Stimulated activated CD4-positive, alpha-beta T cell treated with anti-CD3 and anti-CD28 coated beads, Interleukin-15, amount 100 ng/mL, for 1 hour (primary cell): ENCODE measurements at places on chromosomes 5 and 9.

DNA sequence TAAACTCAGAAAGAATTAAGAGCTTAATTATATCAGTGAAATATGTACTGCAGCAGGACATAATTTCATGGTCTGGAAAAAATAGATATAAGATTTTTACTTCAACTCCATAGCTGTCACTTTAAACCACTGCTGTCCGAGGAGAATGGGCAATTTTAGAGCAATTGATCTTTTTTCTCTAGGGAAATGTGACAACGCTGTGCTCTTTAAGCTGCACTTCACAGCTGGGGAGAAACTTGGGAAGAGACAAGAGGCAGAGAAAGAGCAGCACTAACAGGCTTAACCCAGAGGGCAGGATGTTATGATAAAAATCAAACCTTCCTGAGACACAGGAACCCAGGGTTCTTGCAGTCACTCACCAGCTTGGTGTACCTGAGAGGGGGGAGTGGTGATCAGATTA, 92.0 kb downstream of the SPOCK1 start:
- DNase-seq = no peak

DNA sequence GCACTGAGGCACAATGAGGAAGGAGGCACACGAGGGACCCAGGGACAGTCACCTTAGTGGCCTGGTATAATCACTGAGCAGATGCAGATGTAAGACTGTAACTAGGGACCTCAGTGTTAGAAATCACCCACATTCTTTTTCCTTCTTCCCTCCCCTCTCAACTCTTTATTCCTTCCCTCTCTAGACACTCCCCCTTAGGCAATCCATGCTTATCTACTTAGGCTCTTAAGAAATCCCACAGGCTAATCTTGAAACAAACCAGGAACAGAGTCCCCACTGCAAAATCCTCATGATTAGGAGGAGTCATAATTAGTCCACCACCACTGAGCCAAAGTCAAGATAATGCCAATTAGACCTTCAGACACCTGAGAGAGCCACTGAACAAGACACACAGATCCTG, 84.7 kb downstream of the ELAVL2 start:
- DNase-seq = no peak

- no peak for DNase-seq
These were observed 20.3 kb upstream of the NINJ1 start for GRCh38 chr9:93154293-93154903.

DNA sequence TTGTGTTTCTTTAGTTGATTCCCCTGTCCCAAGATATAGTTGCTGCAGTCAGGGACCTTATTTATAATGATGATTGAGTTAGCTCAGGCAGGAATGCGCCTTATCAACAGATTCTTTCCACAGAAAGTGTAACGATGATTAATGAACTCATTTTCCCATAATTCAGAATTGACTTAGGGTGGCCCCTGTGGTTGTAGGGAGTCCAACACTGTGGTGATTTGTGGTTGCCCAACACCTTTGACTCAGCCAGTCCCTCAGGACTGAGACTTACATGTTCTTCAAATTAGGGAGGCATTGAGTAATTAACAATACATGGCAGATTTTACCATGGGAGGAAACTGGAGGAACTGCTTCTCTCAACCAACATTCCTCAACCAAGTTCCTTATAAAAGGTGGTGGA, 221.9 kb downstream of the GABRG2 start:
- no peak for DNase-seq

DNA sequence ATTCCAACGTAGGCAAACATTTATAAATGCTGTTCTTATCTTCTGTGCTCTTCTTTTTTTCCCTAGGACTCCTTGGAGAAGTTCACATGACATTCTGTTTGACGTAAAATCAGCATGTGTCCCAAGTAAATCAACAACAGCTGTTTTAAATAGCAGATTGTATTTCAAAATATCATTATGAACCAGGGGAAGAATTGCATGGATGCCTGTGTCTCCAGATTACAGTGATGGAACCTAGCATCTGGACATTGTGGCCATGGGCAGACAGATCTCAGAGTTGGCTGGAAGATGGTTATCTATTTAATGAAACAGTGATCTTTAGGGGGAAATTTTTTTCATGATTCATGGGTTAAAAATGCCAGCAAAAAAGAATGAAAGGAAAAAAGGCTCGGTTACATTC, 222.0 kb downstream of the MAN2A1 start:
- DNase-seq = no peak

- DNase-seq = no peak
These were observed 89.9 kb downstream of the MAPKAP1 start for GRCh38 chr9:125617087-125617486.

DNA sequence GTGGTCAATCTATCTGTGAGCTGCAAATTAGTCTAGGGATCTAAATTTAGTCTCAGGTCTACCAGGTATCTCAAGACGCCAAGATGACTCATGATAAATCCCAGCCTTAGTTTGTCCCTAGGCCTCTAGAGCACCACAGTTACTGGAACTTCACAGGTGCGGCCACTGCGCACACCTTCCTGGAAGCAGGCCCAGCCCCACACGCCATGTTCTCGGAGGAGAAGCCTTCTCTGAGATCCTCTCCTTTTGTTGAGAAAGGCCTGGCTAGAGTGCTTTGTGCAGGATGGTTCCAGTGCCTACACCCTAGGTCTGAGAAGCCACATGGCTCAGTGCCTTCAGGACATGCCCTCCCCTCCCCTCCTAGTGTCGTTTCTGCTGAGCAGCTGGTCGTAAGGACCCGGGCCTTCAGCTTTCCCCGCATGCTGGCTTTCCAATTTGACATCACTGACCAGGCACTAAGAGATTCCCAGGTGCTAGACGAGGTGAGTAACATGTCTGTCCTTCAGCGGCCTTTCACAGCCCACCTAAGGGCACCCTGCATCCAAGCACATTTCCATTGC, 51.9 kb downstream of the IPPK start:
- DNase-seq = no peak

DNA sequence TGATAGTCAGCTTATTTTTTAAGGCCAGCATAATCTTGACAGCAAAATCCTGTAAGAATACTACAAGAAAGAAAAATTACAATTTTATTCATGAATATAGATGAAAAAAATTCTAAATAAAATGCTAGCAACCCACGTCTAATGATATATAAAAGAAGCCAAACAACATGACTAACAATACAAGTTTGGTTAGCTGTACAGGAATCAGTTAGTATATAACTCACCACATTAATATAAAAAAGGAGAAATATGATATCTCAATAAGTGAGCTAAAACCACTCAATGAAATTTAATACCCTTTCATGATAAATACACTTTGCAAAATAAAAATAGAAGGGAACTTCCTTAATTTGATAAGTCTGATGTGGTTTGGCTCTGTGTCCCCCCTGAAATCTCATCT, 139.7 kb upstream of the MAN2A1 start:
- DNase-seq = no peak

GRCh38 chr9:121281614-121282276, 13.8 kb downstream of the GSN start:
- no peak for DNase-seq

DNA sequence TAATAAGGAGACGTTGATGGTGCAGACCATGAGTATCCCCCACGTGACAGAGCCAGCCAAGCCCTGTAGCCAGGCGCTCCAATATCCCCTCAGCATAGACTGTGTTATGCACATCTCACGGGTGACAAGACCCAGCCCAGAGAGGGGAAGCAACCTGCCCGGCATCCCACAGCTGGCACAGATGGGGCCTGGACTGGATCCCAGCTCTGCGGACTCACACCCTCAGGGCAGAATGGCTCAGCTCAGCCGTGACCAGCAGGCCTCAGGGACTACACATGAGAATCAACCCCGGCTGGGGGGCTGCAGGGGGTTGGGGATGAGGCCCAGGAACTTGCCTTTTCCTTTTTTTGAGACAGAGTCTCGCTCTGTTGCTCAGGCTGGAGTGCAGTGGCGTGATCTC, 11.7 kb downstream of the FIBCD1 start:
- no peak for DNase-seq

- DNase-seq = no peak
These were observed 95.0 kb downstream of the MRPS27 start for GRCh38 chr5:72224946-72225463.
